ENCODE measurements at places on chromosomes 5 and 9.
A peak's percentile ranks its signal among the peaks of the same experiment; 100 is the strongest.

GRCh38 chr9:11128156-11128555 is 515.4 kb upstream of the PTPRD start:
- DNase-seq: no peak

- no peak for DNase-seq
Observed at GRCh38 chr5:179780362-179780761, 13.4 kb upstream of the LTC4S start.

DNA sequence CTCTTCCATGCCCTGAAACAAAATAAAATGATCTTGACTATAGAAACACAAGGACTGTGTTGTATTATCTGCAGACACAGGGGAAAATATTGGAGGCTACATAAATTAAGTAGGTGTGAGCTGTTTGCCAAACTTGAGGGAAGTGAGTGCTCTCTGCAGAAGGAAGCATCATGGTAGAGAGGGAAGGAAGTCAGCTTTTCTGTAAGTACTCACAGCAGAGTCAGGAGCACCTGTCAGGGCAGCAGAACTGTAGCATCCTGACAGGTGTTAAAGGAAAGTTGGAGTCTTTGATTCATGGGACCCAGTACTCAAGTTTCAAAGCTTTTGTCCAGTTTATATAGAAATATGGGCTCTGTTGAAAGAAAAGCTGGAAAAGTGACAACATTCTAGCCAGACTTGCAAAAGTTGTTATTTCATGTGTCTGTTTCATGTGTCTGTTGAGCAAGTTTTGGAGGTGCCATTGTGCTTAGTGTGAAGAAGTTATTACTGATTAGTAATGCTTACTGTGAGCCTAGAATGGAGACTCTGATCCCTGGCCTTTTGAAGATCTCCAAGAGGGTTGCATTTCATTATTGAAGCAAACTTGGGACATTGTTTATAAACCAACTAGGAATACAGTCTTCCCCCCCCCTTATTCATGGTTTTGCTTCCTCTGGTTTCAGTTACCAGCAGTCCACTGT is 194.7 kb downstream of the SPATA31D1 start:
- no peak for DNase-seq

DNA sequence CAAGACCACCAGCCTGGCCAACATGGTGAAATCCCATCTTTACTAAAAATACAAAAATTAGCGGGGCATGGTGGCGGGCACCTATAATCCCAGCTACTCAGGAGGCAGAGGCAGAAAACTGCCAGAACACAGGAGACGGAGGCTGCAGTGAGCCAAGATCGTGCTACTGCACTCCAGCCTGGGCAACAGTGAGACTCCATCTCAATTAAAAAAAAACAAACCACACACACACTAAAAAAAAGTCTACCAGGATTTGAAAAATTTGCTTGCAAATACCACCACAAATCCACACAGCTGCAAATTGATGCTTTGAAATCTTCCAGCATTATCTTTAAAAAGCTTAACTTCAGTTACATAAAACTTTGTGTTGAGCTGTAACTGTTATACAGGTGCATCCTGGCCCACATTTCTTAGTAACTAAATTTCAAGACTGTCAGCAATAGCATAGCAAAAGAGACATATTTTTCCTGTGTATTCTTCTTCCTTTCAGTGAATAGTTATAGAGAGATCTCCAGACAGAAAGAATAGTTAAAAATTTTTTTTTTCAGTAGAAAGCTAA is 6.8 kb downstream of the CHD1 start:
- peak; percentile 88 for DNase-seq

- DNase-seq: no peak
Observed at GRCh38 chr9:4714266-4715016, 26.6 kb downstream of the AK3 start.

- DNase-seq: no peak
Observed at GRCh38 chr5:134073404-134073803, 41.1 kb upstream of the TCF7 start.

All from thymus (tissue), 14 donors.